Stimulated activated CD4-positive, alpha-beta T cell treated with anti-CD3 and anti-CD28 coated beads, Interleukin-12 subunit alpha, Interleukin-12 subunit beta, amount 100 ng/mL, for 4 hours (primary cell): ENCODE measurements at places on chromosomes 4 and X.
A peak's percentile ranks its signal among the peaks of the same experiment; 100 is the strongest.

GRCh38 chrX:71533851-71534561 is 1.1 kb downstream of the OGT start:
- peak; percentile 45 for DNase-seq

DNA sequence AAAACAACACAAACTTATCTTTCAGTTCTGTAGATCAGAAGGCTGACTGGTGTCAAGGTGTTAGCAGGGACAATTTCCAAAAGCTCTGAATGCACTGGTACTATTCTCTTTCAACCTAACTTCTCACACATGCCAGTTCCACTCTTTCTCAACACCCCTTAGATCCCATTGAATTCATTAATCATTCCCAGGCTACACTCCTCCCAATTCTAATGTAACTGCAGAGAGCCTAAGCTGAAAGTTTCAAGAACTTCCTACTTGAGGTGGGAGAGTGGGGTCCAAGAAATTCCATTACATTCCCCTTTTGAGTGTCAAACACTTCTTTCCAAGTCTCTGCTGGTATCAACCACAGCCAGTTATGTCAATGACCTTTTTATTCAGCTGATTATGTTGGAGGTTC is 142.0 kb downstream of the ADAMTS3 start:
- no peak for DNase-seq

GRCh38 chrX:148043271-148043855 is 62.2 kb downstream of the FMR1NB start:
- no peak for DNase-seq

DNA sequence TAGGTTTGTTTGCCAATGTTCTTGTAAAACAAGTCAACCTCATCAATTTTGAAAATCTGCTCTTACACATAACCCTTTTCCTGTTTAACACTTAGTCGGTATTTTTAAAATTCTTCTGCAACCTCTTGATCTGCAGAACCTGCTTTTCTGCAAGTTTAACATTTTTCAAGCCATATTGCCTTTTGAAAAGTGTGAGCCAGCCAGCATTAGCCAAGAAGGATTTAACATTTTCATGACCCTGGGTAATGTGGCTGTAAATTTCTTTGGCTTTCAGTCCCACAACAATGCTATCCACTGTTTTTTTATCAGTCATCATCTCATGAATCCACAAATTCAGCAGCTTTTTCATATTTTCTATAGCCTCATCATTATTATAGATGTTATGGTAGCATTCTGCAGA is 956.5 kb downstream of the FAT4 start:
- no peak for DNase-seq

- DNase-seq, result no peak
These were observed 130.0 kb downstream of the SOWAHB start for GRCh38 chr4:76767983-76768382.

- DNase-seq, result no peak
These were observed 38.4 kb downstream of the AREG start for GRCh38 chr4:74483226-74483911.

DNA sequence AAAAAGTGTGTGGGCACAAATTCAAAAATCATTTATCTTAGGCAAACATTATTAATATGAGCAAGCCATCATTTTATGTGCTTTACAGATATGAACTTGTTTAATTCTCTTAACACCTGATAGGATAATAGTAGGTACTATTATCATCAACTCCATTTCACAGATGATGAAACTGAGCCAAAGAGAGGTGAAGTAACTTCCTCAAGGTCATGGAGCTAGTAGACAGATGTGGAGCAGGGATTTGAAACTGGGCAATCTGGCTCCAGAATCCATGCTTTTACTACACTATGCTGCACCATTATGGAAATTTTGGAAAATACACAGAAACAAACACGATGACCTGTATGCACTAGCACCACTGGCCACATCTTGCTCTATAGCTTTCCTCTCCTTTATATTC is 1.0 kb upstream of the PIN4 start:
- DNase-seq, result no peak
